Activated T-cell treated with anti-CD3 and anti-CD28 coated beads, Interleukin-2, amount 50 U/mL, for 24 hours (primary cell): ENCODE measurements at places on chromosomes 7 and 10.

- DNase-seq = no peak
- no peak overlapping the region for H3K4me3 ChIP-seq
- H3K27me3 ChIP-seq = no peaks in the 10 kb centered on the region
These were observed 38.2 kb downstream of the ELAPOR2 start for GRCh38 chr7:87021285-87021684.

DNA sequence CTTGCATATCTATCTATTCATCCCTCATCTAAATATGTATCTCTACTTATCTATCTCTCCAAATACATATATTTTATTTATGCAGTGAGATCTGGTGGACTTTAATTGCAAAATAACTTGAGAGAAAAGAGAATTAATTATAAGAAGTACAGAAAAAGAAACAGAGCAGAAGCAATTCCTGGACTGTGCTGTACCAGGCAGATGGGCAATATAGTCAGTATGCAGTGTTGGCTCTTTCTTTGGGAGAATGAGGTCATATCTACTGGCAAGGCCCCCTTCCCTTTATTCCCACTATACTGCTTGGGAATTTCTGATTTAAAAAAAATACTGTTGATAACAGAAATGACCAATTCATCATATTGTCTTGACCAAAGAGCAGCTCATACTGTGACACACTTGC, 49.0 kb upstream of the TOMM7 start:
- H3K4me1 ChIP-seq = peaks cover 9% of the 10 kb centered on the region
- no peaks in the 10 kb centered on the region for H3K27me3 ChIP-seq
- H3K36me3 ChIP-seq = peaks cover 29% of the 10 kb centered on the region
- no peak overlapping the region for H3K4me3 ChIP-seq
- no peak overlapping the region for H3K27ac ChIP-seq
- DNase-seq = no peak

DNA sequence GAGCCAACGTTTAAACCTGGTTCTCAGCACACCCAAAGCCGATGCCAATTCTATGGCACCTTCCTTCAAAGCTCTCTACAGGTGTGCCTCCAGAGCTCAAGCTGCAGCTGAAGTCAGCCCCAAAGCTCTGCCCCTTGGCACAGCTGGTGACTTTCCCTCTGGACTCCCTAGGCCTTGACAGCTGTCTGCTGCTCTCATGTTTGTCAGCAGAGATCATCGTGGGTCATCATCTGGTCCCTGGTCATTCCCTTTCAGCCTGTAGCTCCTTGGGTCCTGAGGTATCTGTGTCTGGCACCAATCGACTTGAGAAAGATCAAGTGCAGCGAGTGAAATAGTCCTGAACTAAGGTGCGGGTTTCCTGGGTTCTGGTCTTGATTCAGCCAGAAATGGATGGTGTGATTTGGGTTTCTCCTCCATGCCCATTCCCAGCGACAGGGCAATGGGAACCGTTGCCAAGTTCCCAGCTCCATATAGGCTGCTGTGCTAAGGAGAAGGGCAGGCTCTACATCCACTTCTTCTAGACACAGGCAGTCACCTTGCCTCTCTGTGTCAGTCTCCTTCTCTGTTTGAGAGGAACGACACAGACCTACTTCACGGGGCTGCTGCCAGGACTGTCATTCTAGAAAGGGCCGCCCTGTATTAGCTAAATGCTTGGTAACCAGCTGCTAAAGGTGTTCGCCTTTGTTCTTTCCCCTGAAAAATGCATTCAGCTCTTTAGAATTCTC, 3.6 kb downstream of the PKD1L1 start:
- H3K4me1 ChIP-seq = no peaks in the 10 kb centered on the region
- no peak overlapping the region for H3K27ac ChIP-seq
- H3K27me3 ChIP-seq = no peaks in the 10 kb centered on the region
- H3K4me3 ChIP-seq = no peak overlapping the region
- no peaks in the 10 kb centered on the region for H3K36me3 ChIP-seq

- no peaks in the 10 kb centered on the region for H3K4me1 ChIP-seq
- H3K27ac ChIP-seq = no peak overlapping the region
- no peak overlapping the region for H3K4me3 ChIP-seq
- no peak for DNase-seq
These were observed 151.1 kb downstream of the CXCL12 start for GRCh38 chr10:44233561-44234482.

DNA sequence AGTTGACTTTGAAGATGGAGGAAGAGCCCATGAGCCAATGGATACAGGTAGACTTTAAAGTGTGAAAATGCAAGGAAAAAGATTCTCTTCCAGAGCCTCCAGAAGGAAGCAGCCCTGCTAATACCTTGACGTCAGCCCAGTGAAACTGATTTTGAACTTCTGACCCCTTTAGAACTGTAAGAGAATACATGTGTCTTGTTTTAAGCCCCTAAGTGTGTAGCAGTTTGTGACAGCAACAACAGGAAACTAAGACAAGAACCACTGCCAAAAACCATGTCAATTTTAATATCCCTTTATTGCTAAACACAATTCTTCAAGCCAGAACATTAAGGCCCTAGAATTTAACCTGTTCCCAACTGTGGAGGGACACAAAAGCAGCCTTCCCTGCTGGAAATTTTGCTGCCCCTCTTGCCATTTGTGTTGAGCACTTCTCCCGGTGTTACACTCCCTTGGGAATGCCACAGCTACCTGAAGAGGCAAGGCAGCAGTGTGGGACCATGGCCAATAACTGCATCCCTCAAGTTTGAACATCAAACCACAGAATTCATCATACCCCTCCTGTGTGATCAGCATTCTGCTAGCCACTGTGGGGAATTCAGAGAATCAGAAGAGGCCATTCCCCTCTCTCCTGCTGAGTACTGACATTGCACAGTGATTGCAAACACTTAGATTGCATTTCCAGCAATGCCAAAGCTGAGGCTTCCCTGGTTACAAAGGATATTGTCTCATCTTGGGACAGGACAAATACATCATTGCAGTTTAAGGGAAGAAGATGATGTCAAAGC, 12.3 kb upstream of the CCDC172 start:
- no peak overlapping the region for H3K4me3 ChIP-seq
- no peak overlapping the region for H3K27ac ChIP-seq
- H3K4me1 ChIP-seq = peaks cover 5% of the 10 kb centered on the region
- no peaks in the 10 kb centered on the region for H3K27me3 ChIP-seq

DNA sequence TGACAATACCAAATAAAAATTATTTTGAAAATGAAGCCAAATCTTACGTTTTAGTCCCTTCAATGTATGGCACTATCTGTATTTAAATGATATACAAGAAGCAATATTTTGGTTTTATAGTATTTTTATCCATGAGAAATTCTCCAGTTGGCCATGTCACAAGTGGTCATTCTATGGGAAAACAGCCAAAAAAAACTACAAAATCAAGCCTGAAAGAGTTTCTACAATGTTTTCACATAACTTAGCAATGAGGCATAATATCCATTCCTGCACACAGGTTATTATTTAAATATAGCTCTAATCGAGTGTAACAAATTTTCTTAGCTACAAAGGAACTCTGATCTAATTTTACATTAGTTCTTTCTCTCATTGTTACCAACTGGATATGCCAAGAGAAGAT, 5.4 kb downstream of the RAB11FIP2 start:
- H3K27ac ChIP-seq = no peak overlapping the region
- H3K4me1 ChIP-seq = peaks cover 65% of the 10 kb centered on the region
- H3K4me3 ChIP-seq = no peak overlapping the region
- no peak for DNase-seq
- peaks cover 43% of the 10 kb centered on the region for H3K36me3 ChIP-seq

- peak; percentile 37 for DNase-seq
- peaks cover 44% of the 10 kb centered on the region for H3K4me1 ChIP-seq
- peak overlapping the region; percentile 71 for H3K27ac ChIP-seq
- H3K27me3 ChIP-seq = peaks cover 73% of the 10 kb centered on the region
- peak overlapping the region; percentile 76 for H3K4me3 ChIP-seq
These were observed 167.7 kb upstream of the PPP1R3A start for GRCh38 chr7:114086537-114086913.

DNA sequence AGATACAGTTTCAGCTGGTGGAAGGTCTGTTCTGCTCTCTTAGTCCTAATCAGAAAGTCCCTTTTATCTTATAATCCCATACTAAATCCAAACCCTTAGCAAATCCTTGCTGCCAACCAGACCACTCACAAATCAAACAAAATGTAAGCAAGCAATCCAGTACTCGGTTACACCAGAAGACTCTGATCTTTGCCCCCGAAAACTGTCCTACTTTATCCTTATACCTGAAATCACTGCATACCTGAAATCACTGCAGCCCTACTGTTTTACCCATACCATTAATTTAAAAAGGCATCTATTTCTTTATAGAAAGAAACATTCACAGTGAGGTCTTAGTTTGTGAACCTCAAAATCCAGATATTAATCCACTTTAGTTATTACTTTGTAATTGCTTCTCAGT, 64.7 kb downstream of the GSDME start:
- no peak for DNase-seq
- no peaks in the 10 kb centered on the region for H3K4me1 ChIP-seq
- H3K27me3 ChIP-seq = no peaks in the 10 kb centered on the region
- H3K27ac ChIP-seq = no peak overlapping the region
- no peak overlapping the region for H3K4me3 ChIP-seq
- peaks cover 48% of the 10 kb centered on the region for H3K36me3 ChIP-seq

DNA sequence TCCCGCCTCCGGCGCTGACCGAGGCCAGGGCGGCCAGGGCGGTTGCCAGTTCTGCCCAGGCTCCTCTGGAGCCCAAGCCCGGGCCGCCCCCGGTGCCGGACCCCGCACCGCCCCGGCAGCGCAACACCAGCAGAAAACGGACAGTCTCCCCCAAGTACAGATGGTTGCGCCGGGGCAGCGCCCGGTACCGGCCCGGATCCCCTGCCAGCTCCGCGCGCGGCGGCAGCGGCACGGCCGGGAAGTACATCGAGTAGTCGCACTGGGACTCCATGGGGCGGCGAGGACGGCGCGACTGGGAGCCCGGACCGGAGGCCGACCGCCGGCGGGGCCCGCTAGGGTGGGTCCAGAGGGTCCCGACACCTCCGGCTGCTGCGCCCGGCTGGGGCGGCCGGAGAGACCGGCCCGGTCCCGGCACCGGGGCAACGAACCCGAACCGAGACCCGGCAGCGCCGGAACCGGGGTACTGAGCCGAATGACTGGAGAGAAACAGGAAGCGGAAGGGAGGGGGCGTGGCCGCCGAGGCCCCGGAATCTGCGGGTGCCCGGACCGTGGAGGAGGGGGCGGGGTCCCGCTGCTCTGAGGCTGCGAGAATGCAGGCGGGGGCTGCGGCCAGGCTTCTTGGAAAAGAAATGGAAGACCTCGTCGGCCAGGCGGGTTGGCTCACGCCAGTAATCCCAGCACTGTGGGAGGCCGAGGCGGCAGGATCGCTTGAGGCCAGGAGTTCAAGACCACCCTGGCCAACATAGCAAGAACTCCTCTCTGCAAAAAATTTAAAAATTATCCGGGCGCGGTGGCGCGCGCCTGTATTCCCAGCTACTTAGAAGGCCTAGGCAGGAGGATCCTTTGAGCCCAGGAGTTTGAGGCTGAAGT, at the start of gene TRAPPC14:
Gene TRAPPC14 (minus strand): TSS at position 495 of the 870 bp plus-strand sequence. CDS start 224 bp downstream, at position 271.
- H3K27ac ChIP-seq = peak within 1 kb of the TSS; percentile 90
- peaks cover 57% of the 10 kb centered on the region for H3K4me1 ChIP-seq
- DNase-seq = peak; percentile 96
- H3K4me3 ChIP-seq = peak within 1 kb of the TSS; percentile 82
- peaks cover 47% of the 10 kb centered on the region for H3K36me3 ChIP-seq

DNA sequence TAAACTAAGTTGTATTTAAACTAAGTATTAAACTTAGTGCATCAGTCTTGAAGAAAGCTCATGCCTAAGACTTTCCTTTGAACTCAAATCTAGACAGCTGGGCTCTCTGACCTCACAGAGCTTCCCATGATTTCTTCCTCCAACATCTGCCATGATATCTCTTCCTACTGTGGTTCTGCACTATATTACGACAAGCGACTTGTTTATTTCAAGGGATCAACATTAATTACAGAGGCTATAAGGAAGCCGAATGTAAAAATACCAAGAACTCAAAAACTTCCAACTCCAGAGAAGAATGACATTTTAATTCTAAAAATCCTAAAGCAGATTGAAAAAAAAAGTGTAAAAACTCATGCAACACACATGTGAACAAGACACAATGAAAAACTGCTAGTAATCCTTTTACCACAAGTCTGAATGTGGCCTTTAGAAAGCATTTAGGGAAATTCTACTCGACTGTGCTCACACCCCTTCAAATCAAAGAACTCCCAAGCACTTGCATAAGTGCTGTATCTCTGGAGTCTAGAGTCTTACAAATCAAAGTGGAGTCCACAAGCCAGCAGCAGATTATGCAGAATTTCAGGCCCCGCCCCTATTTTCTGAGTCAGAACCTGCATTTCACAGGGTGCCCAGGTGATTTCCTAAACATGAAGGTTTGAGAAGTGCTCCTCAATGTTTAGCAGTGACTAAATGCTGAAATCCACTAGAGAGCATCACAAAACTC, 22.7 kb upstream of the WASHC2A start:
- peaks cover 2% of the 10 kb centered on the region for H3K36me3 ChIP-seq
- no peak overlapping the region for H3K4me3 ChIP-seq
- no peak for DNase-seq
- H3K4me1 ChIP-seq = no peaks in the 10 kb centered on the region
- no peak overlapping the region for H3K27ac ChIP-seq
- H3K27me3 ChIP-seq = no peaks in the 10 kb centered on the region

- no peak overlapping the region for H3K4me3 ChIP-seq
- no peaks in the 10 kb centered on the region for H3K36me3 ChIP-seq
- H3K4me1 ChIP-seq = no peaks in the 10 kb centered on the region
- no peak overlapping the region for H3K27ac ChIP-seq
- H3K27me3 ChIP-seq = no peaks in the 10 kb centered on the region
These were observed 124.8 kb downstream of the TCERG1L start for GRCh38 chr10:131186547-131187253.

- no peak for DNase-seq
- no peaks in the 10 kb centered on the region for H3K36me3 ChIP-seq
- peaks cover 22% of the 10 kb centered on the region for H3K27me3 ChIP-seq
- no peak overlapping the region for H3K27ac ChIP-seq
- H3K4me1 ChIP-seq = no peaks in the 10 kb centered on the region
- no peak overlapping the region for H3K4me3 ChIP-seq
These were observed 135.2 kb upstream of the DLX6 start for GRCh38 chr7:96870185-96870584.

DNA sequence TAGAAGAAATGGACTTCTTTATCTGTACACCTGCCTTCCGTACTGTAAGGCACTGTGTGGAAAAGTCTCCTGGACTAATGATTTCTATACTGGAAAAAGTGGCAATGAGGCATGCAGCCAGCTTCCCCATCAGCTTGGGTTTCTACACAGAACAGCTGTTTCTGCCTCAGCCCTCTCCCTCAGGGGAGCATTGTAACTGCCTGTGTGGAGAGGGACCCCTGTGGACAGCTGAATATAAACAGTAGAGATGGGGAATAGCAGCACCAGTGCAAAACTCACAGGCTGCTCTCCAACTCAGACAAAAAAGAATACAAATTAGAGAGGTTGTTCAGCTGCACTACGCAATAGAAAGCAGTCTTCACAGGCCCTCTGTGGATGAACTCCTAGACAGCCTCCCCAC, 451.3 kb upstream of the MBL2 start:
- no peak for DNase-seq
- no peaks in the 10 kb centered on the region for H3K36me3 ChIP-seq
- H3K27ac ChIP-seq = no peak overlapping the region
- H3K27me3 ChIP-seq = no peaks in the 10 kb centered on the region
- no peaks in the 10 kb centered on the region for H3K4me1 ChIP-seq
- no peak overlapping the region for H3K4me3 ChIP-seq

GRCh38 chr10:57880446-57881227, 387.1 kb downstream of the IPMK start:
- no peak overlapping the region for H3K27ac ChIP-seq
- H3K27me3 ChIP-seq = no peaks in the 10 kb centered on the region
- H3K4me1 ChIP-seq = no peaks in the 10 kb centered on the region
- no peaks in the 10 kb centered on the region for H3K36me3 ChIP-seq

- peaks cover 99% of the 10 kb centered on the region for H3K36me3 ChIP-seq
- H3K4me1 ChIP-seq = peaks cover 39% of the 10 kb centered on the region
- peak overlapping the region; percentile 92 for H3K27ac ChIP-seq
These were observed 14.8 kb downstream of the PDAP1 start for GRCh38 chr7:99393355-99394187.

GRCh38 chr10:2445370-2445769, 622.0 kb upstream of the PFKP start:
- no peaks in the 10 kb centered on the region for H3K27me3 ChIP-seq
- no peaks in the 10 kb centered on the region for H3K36me3 ChIP-seq
- H3K4me3 ChIP-seq = no peak overlapping the region
- H3K4me1 ChIP-seq = no peaks in the 10 kb centered on the region
- no peak overlapping the region for H3K27ac ChIP-seq
